Endothelial cell of umbilical vein (primary cell): ENCODE measurements at places on chromosomes 1 and 21. TPM values are rescaled to one million over a fixed set of nuclear protein-coding genes. Genes with fewer than 3 reads are reported as not detected.

DNA sequence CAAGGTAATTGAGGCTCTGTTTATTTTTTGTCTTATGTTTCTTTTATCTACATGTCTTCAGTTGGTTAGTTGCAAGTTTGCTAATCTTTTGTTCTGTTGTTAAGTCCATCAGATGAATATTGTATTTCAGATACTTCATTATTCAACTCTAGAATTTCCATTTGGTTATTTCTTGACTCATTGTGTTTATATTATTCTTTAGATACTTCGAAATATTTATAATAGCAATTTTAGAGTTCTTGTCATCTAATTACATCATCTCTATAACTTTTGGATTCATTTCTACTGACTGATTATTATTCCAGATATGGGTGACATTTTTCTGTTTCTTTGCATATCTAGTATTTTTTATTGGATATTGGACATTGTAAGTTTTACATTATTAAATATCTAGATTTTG lies 405.6 kb downstream of the PLPP3 start:
- DNase-seq = no peak

- DNase-seq = no peak
Observed at GRCh38 chr1:145545055-145545454, 62.7 kb upstream of the GPR89A start.

- DNase-seq = no peak
Observed at GRCh38 chr1:905071-905749, 18.5 kb upstream of the SAMD11 start.

KRTAP21-3 gene
- total RNA-seq = not detected in 2 replicates

GRCh38 chr1:153795330-153795837 lies 20.2 kb downstream of the SLC27A3 start:
- DNase-seq = no peak

GRCh38 chr1:156664046-156664766 lies 13.0 kb downstream of the NES start:
- DNase-seq = no peak

GRCh38 chr1:12438349-12438924 lies 179.6 kb downstream of the DHRS3 start:
- no peak for DNase-seq
